ENCODE measurements at places on chromosomes 6 and 20.

GRCh38 chr20:57248132-57248797, 18.2 kb downstream of the BMP7 start:
- DNase-seq: no peak

- no peak for DNase-seq
These were observed 28.8 kb upstream of the TULP4 start for GRCh38 chr6:158283304-158283980.

DNA sequence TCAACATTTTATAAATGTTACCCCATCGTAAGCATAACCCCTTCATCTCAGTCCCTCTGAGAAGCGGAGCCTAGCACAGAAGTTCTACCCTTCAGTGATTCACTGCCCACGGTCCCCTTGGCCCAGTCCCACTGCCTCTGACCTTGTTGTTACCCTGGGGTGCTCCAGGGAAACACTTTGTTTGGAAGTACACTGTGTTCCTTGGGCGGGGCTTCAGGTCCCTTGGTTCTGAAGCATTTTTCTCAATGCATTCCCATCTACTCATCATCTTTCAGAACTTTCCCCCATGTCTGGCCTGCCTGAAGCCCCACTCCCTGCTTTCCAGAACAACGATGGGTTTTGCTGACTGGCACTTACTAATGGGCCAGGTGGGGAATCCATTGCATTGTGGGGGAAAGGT, 296.2 kb downstream of the FOXA2 start:
- DNase-seq: no peak

- no peak for DNase-seq
These were observed 509.3 kb upstream of the MAN1A1 start for GRCh38 chr6:119858901-119859300.

- no peak for DNase-seq
These were observed 38.7 kb downstream of the SPDEF start for GRCh38 chr6:34517461-34517881.

GRCh38 chr6:12614456-12614855, 102.1 kb upstream of the PHACTR1 start:
- no peak for DNase-seq

- DNase-seq: no peak
These were observed 54.9 kb downstream of the BCAS1 start for GRCh38 chr20:54015496-54015895.

DNA sequence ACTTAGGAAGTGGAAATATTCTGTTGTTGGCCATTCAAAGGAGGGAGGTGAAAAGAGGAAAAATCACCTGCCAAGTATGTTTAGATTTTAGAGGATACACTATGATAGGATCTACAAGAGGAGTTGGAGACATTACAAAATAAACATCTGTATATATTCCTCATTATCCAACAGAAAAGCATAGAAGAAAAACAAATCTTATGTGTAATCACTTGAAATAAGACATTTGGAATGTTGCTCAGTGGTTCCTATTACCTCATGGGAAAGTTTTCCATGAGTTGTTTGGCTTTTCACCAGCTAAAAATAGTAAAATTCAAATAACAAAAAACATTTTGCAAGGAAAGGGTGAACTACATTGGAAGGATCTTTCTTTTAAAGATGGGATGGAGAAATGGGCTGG, 76.7 kb upstream of the CARMIL1 start:
- no peak for DNase-seq

DNA sequence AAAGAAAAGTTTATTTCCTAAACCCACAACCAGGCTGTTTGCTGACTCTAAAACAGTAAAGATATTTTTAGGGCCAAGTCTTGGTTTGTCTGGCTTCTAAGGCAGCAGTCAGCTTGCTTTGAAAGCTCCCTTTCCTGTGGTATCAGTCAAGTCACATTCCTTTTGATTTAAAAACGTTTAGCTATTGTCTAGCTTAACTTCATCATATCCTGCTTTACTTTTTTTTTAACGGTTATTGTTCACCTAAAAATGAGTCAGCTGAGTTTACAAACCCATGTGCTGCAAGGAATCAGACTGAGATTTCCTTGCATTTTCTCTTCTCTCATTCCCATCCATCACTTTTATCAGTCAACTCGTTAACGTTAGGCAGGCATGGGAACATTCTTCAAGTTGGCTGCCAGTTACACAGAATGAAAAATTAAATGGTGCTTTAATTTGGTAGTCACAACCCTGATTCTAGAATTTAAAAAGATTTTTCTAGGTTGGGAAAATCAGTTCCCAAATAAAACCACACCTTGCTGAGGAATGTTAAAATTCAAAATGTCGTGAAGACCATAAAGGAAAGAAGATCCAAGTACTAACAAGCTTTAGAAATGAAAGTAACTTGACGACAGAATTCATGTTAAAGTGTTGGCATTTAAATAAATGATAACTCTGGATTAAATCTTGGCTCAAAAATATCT, 45.9 kb downstream of the ELOVL5 start:
- no peak for DNase-seq

DNA sequence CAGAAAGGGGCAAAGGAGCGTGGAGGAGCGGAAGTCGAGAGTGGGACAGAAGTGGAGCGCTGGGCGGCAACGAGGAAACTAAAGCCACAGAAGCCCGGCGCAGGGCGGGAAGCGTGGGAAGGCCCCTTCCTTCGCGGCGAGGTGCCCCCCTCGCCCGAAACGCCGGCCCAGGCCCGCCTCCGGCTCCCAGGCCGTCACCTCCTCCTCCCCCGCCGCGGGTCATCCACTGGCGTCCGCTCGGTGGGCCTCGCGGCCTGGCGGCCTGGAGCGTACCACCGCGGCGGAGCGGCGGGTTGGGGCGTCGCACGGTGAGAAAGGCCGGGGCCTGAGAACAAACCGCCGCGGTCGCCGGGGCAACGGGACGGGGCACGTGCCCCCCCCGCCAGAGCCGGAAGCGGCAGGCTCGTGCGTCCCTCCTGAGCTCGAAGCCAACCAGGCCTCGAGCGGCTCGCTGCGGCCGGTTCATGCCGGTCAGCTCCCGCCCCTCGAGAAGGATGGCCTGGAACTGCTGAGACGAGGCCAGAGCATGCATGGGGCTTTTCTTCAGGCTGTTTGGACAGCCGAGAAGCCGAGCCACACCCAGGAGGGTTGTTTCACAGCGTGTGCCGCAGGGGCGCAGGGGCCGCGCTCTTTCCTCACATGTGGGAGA, at the start of gene TCP11:
TSS of gene TCP11 (minus strand) at position 333 of the 649 bp plus-strand sequence. CDS start 469 bp downstream, outside the sequence.
- no peak for DNase-seq

DNA sequence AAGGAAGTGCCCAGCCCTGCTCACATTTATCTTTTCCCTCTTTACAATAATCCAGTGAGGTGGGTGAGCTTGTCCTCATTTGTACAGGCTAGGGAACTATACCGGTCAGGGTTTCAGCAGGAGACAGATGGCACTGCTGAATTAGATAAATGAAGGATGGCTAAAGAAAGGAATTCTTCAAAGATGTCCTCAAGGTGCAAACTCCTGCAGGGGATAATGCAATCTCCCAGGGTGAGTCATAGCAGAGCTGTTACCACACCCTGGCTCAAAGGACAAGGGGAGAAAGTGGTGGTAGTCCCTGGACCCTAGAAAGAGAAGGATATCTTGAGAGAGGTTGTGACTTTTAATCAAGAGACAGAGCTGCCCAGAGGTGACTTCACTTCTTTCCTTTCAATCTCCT, 66.7 kb downstream of the RFPL4B start:
- no peak for DNase-seq

DNA sequence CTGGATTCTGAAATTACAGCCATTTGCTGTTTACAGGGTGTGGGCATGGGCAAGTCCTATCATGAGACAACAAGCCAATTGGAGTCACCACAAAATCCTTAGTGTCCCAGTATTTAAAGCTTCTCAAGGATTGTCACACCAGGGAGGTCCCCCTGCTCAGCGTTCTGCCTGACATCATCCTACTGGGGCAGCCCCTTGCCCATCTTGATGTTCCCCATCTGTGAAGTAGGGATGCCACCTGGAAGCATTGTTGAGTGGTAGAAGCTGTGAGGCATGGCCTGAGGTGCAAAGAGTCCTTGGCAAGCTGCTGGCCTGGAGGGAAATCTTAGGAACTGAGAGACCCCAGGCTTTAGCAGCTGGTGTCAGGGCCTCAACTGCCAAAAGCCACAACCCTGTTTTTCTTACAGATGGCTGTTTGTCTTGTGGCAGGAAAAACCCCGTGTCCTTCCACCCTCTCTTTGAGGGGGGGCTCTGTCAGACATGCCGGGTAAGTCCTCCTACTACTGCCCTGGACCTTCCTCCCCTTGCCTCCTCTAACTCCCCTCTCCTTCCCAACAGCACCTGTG, 23.3 kb upstream of the MAPRE1 start:
- DNase-seq: no peak

- no peak for DNase-seq
These were observed 9.5 kb upstream of the SFT2D1 start for GRCh38 chr6:166351715-166352285.
